Osteoblast (primary cell): ENCODE measurements at places on chromosomes 1 and 21. TPM values are rescaled to one million over a fixed set of nuclear protein-coding genes. Genes with fewer than 3 reads are reported as not detected.

Gene AVPR1B
- total RNA-seq = not detected in 2 replicates

Gene TRIM67
- total RNA-seq = 0.29 and 0.36 TPM in 2 replicates

Gene GJA8
- not detected in 2 replicates for total RNA-seq

Gene JAK1
- total RNA-seq = 178 and 197 TPM in 2 replicates

Gene FABP3
- total RNA-seq = 28.6 and 38.0 TPM in 2 replicates
